Activated CD8-positive, alpha-beta memory T cell treated with anti-CD3 and anti-CD28 coated beads, Interleukin-2, amount 10 ng/mL, durations not matched to agents 7 days and 5 days (primary cell): ENCODE measurements at places on chromosomes 16 and 17. TPM values are rescaled to one million over a fixed set of nuclear protein-coding genes. Genes with fewer than 3 reads are reported as not detected.

DNA sequence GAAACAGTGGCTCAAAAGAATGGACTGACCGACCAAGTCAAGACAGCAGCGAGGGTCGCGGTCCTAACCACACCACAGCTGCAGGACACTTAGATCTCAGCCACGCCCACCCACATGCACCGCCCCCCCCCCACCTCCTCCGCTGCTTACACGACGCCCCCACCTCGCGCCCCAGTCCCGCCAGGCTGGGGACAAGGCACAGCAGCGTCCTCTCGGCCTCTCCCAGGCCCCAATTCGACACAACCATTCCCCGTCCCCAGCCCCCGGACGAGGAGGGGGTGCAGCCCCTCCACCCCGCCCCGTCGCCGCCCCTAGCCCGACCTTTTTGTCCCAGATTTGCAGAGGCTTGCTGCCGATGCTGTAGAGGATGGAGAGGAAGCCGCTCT, 477 bp downstream of the CFAP20 start:
- no peaks in the 10 kb centered on the region for H3K27me3 ChIP-seq
- DNase-seq, result no peak
- peak overlapping the region; percentile 85 for H3K4me3 ChIP-seq
- peak overlapping the region; percentile 81 for H3K27ac ChIP-seq

DNA sequence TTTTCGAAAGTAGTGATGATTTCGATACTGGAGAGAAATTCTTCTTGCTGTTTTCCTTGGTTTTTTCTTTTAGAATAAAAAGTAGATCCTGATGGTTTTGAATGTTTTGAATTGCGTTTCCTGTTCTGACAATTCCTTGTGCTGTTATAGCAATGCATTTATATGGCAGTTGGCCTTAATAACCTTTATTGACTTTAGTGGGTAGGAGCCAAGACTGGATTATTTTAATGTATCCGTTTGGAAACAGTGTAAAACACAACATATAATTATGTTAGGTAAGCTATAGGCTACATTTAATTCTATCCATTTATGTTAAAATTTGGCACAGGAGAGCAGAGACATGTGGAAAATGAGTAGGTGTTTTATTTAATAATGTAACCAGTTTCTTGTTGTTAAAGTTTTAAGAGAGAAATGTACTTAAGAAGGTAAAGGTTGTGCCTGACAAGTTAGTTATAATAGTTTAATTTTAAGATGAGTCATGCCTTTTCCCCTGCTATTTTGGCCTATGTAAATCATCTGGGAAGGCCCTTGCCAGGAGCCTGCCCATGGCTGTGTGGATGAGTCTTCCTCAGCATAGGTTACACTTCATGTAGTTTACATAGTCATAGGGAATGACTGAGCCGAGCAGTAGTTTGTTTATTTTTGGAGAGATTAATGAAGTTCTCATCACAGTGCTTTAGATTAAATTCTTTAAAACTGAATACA, 189.9 kb downstream of the FTO start:
- peaks cover 3% of the 10 kb centered on the region for H3K36me3 ChIP-seq
- H3K27me3 ChIP-seq, result no peaks in the 10 kb centered on the region
- peaks cover 18% of the 10 kb centered on the region for H3K4me1 ChIP-seq
- H3K27ac ChIP-seq, result no peak overlapping the region
- H3K4me3 ChIP-seq, result no peak overlapping the region

- H3K36me3 ChIP-seq, result no peaks in the 10 kb centered on the region
- H3K4me1 ChIP-seq, result peaks cover 13% of the 10 kb centered on the region
- no peak for DNase-seq
- H3K27ac ChIP-seq, result no peak overlapping the region
- peaks cover 6% of the 10 kb centered on the region for H3K27me3 ChIP-seq
Measured at GRCh38 chr16:57306676-57307341, 22.3 kb upstream of the PLLP start.

GRCh38 chr17:14448818-14449217, 147.9 kb downstream of the HS3ST3B1 start:
- DNase-seq, result no peak
- H3K27me3 ChIP-seq, result peaks cover 2% of the 10 kb centered on the region
- H3K27ac ChIP-seq, result no peak overlapping the region
- no peak overlapping the region for H3K4me3 ChIP-seq

- peaks cover 2% of the 10 kb centered on the region for H3K4me1 ChIP-seq
- H3K36me3 ChIP-seq, result no peaks in the 10 kb centered on the region
- no peak for DNase-seq
- no peak overlapping the region for H3K27ac ChIP-seq
Measured at GRCh38 chr17:61015966-61016365, 338.3 kb downstream of the BCAS3 start.

DNA sequence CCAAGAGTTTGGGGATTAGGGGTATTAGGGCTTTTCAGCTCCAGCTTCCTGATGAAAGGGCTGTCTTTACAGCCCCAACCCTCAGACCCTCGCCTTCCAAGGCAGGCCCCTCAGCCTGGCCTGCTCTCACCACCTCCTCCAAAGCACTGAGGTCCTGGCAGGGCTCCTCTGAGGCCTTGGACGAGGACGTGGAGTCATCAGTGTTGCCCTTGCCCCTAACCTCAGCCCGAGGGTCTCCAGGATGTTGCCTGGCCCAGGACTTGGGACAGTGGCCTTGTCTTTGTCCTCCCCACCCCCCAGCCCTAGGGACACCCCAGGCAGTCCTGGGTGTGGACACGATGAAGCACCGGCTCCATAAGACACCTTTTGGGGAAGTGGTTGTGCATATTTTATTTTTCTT, 28.2 kb downstream of the B9D1 start:
- no peaks in the 10 kb centered on the region for H3K36me3 ChIP-seq
- H3K27me3 ChIP-seq, result no peaks in the 10 kb centered on the region
- no peak overlapping the region for H3K27ac ChIP-seq
- DNase-seq, result no peak

DNA sequence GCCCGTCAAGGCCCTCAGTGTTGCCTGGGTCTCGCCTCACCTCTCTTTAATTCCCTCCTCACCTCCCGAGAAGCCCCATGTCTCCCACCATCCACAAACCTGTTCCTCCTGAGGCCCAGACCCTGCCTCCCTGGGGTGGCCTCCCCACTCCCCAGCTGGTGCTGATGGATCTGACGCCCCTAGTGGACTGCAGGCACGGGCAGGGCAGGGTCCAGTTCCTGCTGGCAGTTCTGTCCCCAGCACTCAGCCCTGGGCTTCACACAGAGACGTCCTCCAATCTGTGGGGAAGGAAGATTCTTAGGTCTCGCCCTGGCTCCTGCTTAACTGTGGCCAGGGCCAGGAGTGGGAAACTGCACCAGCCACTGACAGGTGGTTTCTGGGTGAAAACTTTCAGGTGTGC, 108.8 kb downstream of the AMFR start:
- no peaks in the 10 kb centered on the region for H3K4me1 ChIP-seq
- H3K4me3 ChIP-seq, result no peak overlapping the region
- H3K27ac ChIP-seq, result no peak overlapping the region
- H3K27me3 ChIP-seq, result peaks cover 7% of the 10 kb centered on the region
- DNase-seq, result no peak

DNA sequence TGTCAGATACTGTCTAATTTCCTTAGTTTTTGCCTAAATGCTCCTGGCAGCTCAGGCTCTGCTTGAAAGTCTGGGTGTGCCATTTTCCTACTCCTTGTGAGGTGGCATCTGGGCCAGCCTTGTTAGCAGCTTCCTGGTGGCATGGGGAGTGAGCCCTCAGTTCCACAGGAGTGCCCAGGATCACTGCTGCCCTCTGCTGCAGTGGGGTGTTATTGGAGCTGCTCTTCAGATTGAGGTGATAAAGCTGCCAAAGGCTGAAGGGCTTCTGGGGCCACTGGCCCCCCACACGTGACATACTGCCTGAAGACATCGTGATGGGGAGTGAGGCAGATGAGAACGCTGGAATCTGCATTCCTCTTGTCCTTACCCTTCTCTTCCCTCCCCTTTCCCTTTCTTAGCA, 27.4 kb downstream of the CEP95 start:
- no peaks in the 10 kb centered on the region for H3K27me3 ChIP-seq
- peaks cover 64% of the 10 kb centered on the region for H3K36me3 ChIP-seq
- DNase-seq, result no peak
- no peaks in the 10 kb centered on the region for H3K4me1 ChIP-seq
- H3K4me3 ChIP-seq, result no peak overlapping the region

DNA sequence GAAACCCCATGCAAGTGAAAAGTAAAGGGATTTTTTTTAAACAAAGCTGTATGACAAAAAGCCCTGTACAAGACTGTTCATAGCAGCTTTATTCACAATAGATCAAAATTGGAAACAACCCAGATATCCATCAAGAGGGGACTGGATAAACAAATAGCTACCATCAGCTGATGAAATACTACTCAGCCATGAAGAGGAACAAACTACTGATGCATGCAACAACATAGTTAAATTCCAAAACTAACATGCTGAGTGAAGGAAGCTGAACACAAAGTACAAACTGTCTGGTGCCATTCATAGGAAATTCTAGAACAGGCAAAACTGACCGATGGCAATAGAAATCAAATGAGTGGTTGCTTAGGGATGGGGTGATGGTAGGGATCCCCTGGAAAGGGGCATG, 15.1 kb downstream of the FOXJ1 start:
- no peaks in the 10 kb centered on the region for H3K36me3 ChIP-seq
- no peaks in the 10 kb centered on the region for H3K27me3 ChIP-seq
- no peak overlapping the region for H3K4me3 ChIP-seq
- peaks cover 14% of the 10 kb centered on the region for H3K4me1 ChIP-seq

DNA sequence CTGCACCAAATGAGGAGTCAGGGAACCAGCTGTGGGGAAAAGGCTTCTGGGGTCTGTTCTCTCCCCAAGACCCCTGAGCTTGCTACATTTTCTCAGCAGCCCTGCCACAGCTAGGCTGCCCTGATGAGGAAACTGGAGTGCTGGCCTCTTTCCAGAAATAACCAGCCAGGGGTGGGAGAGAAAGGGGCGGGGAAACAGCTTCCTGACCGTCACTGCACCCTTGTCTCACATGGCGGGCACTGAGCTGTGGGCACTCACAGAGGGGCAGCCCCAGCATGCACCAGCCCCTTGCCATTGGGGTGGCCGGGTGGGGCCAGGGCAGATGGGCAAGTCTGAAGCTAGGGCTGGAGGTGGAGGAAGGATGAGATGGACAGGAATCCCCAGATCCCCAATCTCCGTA, 2.9 kb downstream of the SRL start:
- no peaks in the 10 kb centered on the region for H3K36me3 ChIP-seq
- H3K27me3 ChIP-seq, result peaks cover 20% of the 10 kb centered on the region
- H3K4me3 ChIP-seq, result no peak overlapping the region
- DNase-seq, result no peak

GPRC5C gene
- not detected for total RNA-seq

PDILT gene
- total RNA-seq, result not detected

TBX2 gene
- not detected for total RNA-seq

PIEZO1 gene
- total RNA-seq, result 269 TPM

PLCG2 gene
- 80.2 TPM for total RNA-seq

ABCA8 gene
- total RNA-seq, result not detected
